Fibroblast of pulmonary artery (primary cell): ENCODE measurements at places on chromosomes 13 and 19.
A peak's percentile ranks its signal among the peaks of the same experiment; 100 is the strongest.

GRCh38 chr19:40542202-40542859 lies 34.3 kb upstream of the SHKBP1 start:
- DNase-seq: peak; percentile 94

- DNase-seq: no peak
These were observed 25.9 kb upstream of the SPACA7 start for GRCh38 chr13:112350300-112350699.

DNA sequence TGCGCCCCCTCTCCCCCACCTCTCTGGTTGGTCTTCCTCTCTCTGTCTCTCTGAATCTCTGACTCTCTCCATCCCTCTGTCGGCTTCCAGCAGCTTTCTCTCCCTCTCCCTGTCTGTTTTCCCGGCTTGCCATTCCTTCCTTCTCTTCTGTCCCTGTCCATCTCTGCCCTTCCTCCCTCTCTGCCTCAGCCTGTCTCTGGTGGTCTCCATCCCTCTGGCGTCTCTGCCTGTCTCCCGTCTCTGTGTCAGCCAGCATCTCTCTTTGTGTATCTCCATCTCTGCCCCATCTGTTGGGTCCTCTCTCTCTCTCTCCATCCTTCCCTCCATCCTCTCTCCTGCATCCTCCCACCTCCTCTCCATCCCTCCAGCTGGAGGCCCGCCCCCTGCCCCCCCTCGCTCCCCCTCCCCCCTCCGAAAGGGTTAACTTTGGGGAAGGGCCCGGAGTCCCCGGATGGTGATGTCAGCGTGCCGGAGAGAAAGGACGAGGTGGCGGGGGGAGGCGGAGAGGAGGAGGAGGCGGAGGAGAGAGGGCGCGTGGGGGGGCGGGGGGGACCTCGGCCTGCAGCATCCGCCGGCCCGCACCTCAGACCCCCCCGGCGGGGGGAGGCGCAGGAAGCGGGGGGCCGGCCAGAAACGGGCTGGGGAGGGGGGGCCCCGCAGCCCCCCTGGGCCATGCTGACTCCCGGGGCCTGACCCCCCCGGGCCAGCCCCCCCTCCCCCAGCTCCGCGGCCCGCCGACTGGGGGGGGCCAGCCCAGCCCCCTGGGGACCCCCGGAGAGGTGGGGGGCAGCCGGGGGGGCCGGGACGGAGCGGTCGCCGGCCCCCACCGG lies at the start of gene BRSK1:
Gene BRSK1 (plus strand): TSS at position 450 of the 830 bp plus-strand sequence. CDS start 446 bp downstream, outside the sequence.
- DNase-seq: peak; percentile 60

- DNase-seq: no peak
These were observed 3.4 kb upstream of the HNRNPA1L2 start for GRCh38 chr13:52638666-52639328.

DNA sequence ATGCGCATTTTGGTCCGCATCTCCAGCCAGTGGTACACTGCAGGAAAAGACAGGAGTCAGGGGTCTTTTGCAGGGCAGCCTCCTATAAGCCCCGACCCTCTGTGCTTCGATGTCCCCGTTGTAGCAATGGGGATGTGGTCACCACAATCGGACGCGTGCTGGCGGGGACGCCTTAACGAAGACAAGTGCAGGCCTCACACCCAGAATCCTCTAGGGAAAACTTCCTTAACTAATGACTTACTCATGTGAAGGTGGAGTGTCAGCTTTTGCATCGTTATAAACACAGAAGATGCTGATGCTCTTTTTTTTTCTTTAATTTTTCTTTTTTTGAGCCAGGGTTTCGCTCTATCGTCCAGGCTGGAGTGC lies 22.1 kb downstream of the VASP start:
- no peak for DNase-seq

GRCh38 chr13:21684576-21684975 lies 13.7 kb downstream of the FGF9 start:
- DNase-seq: no peak

GRCh38 chr19:10104665-10105508 lies 1.3 kb upstream of the PPAN start:
- DNase-seq: no peak

DNA sequence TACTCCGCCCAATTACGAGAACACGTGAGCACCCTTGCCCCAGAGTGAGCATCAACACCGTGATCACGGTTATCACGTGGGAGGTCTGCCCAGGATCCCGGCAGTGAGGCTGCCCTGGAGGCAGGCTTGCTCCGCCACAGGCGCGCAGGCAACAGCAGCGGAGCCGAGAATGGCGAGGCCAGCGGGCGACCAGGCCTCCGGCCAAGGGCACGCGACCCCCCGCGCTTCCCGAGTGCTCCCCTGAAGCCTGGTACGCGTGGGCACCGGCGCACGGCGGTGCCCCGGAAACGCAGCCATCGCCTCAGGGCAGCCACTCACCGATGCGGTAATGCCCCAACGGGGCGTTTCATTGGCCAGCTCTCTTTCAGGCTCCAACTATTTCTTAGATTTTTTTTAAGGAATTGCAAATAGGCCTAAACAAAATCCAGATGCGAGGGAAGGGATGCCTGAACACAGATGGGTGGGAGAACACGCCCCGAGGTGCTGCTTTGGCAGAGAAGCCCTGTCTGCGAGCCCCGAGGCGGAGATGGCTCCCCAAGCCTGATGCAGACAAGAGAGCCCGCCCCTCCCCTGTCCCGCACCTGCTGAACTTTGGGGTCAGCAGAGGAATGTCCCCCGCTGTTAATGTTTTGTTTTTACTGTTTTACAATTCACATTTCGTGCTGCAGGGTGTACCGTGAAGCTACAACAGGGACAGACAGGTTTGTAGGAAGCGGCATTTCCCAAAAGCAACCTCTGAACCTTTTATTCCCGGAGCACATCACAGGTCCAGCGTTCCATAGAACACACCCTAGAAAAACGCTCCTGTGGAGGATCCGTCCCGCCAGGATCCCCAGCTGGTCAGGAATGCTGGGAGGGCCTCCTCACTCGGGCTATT lies 132.7 kb downstream of the ZDHHC20 start:
- DNase-seq: peak; percentile 32

GRCh38 chr19:50449236-50449899 lies 16.7 kb downstream of the MYBPC2 start:
- no peak for DNase-seq

GRCh38 chr19:51469162-51469561 lies 9.2 kb upstream of the CEACAM18 start:
- no peak for DNase-seq

GRCh38 chr19:17075864-17076542 lies 426 bp downstream of the MYO9B start:
- DNase-seq: no peak

DNA sequence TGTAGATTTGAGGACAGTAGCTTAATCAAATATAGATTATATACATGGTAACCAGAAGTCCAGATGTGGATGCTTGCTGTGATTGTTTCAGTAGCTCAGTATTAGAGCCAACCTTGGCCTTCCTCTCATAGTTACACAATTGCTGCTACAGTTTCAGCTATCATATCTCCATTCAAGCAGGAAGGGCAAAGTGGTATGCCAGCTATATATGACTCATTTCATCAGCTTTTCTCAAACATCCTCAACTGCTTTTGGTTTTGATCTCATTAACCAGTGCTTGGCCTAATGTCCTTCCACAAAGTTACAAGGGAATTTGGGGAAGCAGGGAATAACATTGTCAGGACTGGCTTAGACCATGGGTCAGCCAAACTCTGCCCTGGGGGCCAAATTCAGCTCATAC lies 73.0 kb upstream of the MAB21L1 start:
- peak; percentile 66 for DNase-seq

DNA sequence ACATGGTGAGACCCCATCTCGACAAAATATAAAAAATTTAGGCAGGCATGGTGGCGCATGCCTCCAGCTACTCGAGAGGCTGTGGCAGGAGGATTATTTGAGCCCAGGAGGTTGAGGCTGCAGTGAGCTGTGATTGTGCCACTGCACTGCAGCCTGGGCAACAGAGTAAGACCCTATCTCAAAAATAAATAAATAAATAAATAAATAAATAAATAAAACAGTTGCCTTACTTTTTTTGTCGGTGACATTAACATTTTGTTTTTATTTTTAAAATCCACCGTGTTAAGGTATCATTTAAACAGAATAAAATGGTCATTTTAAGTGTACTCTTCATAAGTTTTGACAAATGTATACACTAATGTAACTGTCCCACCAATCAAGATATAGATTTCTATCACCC lies 57.0 kb downstream of the RASL11A start:
- DNase-seq: no peak

DNA sequence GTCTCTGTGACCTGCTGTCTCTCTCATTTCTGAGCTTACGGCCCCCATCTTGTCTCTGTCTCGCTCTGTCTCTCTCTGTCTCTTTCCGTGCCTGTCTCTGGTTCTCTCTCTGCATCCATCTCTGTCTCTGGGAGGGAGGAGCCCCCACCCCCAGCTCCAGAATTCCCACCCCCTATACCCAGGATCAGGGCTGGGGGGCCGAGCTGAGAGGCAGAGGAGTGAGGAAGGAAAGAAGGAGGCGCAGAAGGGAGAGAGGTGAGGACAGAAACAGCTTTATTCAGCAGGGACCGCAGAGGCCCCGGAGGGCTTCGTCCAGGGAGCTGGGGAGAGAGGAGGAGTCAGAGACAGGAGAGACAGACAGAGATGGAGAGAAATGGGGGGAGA lies 14.0 kb downstream of the JOSD2 start:
- DNase-seq: no peak

DNA sequence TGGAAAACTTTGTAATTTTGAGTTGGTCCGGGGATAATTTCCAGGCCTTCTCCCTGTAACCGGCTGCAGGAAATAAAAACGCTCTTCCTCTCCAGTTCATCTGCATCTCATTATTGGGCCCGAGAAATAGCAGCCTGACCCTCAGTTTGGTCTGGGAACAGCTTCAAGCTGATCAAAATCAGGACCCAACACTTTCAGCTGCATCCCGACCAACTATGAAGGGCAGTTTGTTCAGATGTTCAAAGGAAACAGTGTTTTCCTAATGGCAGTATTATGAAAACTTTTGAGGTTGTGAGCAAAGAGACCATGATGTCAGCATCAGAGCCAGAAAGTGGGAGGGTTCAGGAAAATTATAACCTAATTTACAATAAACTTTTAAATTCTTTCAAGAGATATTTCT lies 35.7 kb downstream of the STK24 start:
- no peak for DNase-seq

- no peak for DNase-seq
These were observed 9.0 kb downstream of the SLC25A15 start for GRCh38 chr13:40798380-40798779.

- DNase-seq: no peak
These were observed 3.7 kb upstream of the TMEM86B start for GRCh38 chr19:55232286-55232602.

DNA sequence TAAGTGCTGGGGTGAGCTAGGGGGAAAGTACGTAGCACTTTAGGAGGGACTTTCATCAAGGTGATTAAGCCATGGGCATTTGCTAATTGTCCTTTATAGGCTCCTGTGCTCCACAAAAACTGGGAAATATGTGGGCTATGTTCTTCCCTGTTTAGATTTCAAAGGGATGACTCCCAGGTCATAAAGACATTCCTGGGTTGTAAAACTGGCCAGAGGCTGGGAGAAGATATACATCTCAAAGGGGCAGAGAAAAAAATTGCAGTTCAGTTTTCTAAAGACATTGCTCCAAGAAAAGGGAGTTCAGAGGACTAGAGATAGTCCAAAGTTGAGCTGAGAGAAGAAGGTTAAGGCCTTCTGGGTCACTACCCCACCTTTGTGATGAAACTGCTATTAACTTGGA lies 204.8 kb downstream of the MYO16 start:
- no peak for DNase-seq

- no peak for DNase-seq
These were observed 52.8 kb downstream of the RUBCNL start for GRCh38 chr13:46334035-46334822.

GRCh38 chr13:67015976-67016600 lies 214.0 kb downstream of the PCDH9 start:
- no peak for DNase-seq

DNA sequence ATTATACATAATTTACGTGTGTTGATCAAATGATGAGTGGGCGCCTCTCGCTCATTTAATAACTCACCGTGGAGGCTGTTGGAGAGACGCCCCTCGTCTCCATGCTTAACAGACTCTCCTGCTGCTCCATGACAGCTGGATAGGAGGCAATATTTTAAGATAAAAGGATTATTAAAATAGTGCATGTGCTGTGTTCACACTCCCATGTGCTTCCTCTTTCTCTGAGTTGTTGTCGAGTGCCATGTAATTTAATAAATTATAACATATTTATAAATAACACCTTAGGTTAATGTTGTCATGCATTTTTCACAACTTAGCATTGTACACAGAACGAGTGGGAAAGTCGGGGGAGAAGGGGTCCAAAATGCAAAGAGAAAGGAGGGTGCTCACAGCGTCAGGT lies 161.4 kb upstream of the TSHZ3 start:
- DNase-seq: no peak

GRCh38 chr19:49679771-49680413 lies 2.8 kb downstream of the PRMT1 start:
- no peak for DNase-seq

GRCh38 chr13:44302940-44303575 lies 70.6 kb upstream of the SERP2 start:
- DNase-seq: peak; percentile 66

GRCh38 chr19:39971380-39972035 lies 543 bp downstream of the PSMC4 start:
- DNase-seq: no peak

- DNase-seq: no peak
These were observed 38.1 kb downstream of the CHST8 start for GRCh38 chr19:33659835-33660234.

DNA sequence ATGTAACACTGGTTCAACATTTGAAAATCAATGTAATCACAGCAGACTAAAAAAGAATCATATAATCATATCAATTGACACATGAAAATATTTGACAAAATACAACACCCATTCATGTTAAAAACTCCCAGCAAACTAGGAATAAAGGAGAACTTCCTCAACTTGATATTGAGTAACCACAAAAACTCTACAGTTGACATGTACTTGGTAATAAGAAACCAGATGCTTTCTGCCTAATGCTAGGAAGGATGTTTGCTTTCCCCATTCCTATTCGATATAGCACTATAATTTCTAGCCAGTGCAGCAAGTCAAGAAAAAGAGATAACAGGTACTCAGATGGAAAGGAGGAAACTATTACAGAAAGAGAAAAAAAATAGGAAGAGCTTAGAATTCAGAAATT lies 26.9 kb downstream of the UFM1 start:
- DNase-seq: no peak

GRCh38 chr19:33691030-33691427 lies 69.3 kb downstream of the CHST8 start:
- no peak for DNase-seq

DNA sequence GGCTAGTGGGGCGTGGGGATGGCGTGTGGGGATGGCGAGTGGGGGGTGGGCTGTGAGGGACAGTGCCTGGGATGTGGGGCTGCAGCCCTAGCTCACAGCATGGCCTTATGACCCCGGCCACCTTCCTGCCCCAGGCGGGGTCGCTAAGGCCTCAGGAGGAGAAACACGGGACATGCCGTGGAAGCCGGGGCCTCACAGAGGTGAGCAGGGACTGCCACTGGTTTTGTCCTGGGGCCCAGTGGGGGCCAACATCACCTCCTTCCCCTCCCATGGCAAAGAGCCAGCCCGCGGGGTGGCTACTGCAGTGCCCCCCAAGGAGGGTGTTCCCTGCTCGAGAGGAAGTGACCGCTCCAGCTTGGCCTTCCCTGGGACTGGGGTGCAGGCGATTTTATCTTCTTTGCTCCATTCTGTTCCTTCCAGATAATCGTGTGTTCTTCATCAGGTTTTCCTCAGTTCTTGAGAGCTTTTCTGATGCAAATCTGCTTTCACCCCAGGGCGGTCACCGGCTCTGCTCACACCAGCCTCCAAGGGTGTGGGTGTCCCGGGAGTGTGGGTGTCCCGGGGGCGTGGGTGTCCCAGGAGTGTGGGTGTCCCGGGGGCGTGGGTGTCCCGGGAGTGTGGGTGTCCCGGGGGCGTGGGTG lies 1.2 kb downstream of the F7 start:
- DNase-seq: no peak
